ENCODE measurements at places on chromosomes 1 and 21. TPM values are rescaled to one million over a fixed set of nuclear protein-coding genes. Genes with fewer than 3 reads are reported as not detected.

- no peak for DNase-seq
Observed at GRCh38 chr1:21337454-21337927, 47.2 kb upstream of the ECE1 start.

DNA sequence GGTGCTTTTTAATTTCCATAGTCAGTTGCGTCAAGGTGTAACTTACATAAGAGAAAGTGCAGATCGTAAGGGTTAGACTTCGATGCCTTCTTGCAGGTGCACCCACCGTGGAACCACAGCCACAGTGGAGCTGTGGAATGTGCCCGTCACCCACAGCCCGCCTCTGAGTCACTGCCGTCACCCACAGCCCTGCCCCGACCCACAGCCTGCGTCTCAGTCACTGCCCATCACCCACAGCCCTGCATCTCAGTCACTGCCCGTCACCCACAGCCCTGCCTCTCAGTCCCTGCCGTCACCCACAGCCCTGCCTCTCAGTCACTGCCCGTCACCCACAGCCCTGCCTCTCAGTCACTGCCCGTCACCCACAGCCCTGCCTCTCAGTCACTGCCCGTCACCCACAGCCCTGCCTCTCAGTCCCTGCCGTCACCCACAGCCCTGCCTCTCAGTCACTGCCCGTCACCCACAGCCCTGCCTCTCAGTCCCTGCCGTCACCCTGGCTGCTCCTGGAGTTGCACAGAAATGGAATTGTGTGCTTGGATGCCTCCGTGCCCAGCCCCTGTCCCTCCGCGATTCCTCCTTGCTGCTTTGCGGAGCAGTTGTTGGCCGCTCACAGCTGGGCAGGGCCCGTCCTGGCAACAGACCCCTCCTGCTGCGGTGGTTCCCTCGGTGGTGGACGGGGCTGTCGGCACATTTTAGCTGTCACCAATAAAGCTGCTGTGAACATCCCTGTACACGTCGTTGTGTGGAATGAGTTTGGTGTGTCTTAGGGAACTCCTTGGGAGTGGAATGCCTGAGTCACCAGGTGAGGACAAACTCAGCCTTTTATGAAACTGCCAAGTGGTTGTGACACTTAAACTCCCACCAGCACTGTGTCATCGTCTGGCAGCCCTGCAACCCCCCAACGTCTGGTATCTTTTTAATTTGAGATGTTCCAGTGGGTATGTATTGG is 44.9 kb upstream of the COL6A2 start:
- peak; percentile 76 for DNase-seq

DNA sequence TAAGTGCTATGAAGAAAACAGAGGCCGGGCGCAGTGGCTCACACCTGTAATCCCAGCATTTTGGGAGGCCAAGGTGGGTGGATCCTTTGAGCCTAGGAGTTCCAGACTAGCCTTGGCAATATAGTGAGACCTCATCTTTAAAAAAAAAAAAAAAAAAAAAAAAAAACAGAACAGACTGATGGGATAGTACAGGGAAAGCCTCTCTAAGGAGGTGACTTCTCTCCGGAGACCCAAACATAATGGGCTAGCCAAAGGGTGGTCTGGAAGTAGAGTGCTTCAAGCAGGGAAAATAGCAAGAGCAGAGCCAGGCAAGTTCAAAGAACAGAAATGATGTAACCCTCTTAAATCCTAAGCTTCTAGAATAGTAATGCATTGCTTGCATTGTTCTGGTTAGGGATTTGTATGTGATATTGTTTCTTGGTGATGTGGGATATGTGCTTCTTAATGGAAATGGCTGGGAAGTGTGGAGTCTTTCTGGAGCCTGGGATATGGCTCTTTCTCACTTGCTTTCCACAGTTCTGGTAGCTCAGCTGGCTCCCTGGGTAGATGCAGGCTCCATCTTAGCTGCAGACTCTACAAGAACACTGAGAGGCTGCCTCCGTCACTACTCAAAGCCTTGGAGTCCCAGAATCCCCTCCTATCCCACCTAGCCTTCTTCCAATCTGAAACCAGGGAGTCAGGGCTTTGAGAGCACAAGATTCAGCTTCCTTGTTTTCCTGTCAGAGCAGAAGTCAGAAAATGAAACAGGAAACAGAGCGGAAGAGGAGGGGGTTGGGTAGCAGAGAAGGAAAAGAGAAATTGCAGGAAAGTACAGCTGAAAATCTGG is 1.9 kb upstream of the PIGV start:
- DNase-seq: no peak

- DNase-seq: peak; percentile 54
Observed at GRCh38 chr1:32539584-32540571, 651 bp downstream of the ZBTB8A start.

The NGF gene
- 0.17 TPM for total RNA-seq

The GPR25 gene
- total RNA-seq: not detected

The GBP6 gene
- 7.0 TPM for total RNA-seq

DNA sequence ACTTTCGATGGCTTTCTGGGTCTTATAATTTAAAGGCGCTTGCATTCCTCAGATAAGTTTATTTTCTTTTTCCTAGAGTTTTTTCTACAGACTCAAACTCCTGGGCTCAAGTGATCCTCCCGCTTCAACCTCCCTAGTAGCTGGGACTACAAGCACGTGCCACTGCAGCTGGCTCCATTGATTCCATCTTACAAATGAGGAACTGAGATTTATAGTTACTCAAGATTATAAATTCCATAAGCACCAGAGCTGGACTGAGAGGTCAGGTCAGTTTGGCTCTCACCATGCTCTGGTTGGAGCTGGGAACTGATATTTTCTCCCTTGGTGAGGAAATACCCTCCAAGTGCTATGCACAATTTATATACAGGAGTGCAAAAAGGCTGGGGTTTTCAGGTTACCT is 13.4 kb upstream of the PRPF38B start:
- no peak for DNase-seq

The CTSK gene
- 5.8 TPM for total RNA-seq

GRCh38 chr1:196444634-196445033 is 163.6 kb downstream of the KCNT2 start:
- DNase-seq: no peak

DNA sequence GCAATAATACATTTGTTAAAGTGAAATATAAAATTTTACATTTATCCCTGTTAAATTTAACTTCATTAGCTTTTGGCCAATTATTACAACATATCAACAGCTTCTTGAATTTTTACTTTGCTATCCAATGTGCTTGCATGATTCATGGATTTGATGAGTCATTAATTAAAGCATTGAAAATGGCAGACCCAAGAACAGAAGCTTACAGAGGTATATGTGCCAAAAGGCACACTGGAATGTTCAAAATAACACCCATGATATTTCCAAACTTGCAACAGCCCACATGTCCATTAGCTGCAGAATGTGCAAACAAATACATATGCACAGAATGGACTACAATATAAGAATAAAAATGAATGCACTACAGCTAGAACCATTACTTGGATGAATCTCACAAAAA is 76.4 kb upstream of the MAN1A2 start:
- DNase-seq: peak; percentile 36

DNA sequence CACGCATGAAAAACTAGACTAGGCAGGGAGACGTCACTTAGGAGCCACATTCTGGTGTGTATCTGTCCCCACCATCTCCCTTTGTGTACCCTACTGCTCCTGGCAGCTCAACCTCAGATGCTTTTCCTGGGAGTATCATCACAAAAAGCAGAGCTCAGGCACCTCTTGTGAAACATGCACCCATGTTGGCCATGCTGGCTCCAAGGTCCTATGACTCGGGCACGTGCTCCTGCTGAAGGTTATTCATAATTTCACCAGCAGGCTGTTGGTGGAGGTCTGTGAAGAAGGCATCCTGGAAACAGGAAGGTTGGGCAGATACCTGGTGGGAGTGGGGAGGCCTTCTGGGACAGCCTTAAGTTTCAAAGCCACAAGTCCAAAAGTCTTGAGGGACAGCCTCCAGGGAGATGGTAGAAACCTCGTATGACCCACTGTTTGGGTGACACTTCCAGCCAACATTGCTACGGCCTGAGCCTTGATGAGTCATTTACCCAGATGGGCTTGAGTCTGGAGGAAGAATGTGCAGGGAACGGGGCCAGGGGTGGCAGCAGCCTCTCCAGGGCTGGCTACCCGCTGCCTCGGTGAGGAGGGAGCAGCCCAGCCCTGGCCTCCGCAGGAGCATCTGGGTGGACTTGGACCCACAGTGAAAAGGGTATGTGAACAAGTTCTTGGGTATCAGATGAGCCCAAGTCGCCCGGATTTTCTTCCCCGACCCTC is 75.8 kb downstream of the PGBD5 start:
- no peak for DNase-seq

The ERRFI1 gene
- 38.8 TPM for total RNA-seq

DNA sequence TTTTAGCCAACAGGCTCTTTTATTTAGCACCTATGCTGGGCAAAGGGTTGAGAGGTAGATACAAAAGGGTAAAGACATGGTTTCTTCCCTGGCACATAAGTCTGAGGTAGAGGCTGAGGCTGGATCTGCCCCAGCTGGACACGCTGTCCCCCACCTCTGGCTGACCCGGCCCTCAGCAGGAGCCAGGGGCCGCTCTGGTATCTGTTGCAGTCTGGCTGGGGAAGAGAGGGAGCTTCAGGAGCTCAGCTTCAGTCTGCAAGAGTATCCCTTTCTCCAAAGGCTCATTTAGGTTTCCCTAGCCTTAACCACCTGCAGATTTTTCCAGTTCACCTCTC is 14.2 kb downstream of the BLACAT1 start:
- DNase-seq: no peak

GRCh38 chr1:27686223-27686990 is 14.4 kb upstream of the IFI6 start:
- no peak for DNase-seq

The CASQ1 gene
- not detected for total RNA-seq

- no peak for DNase-seq
Observed at GRCh38 chr1:239803781-239804180, 287.9 kb upstream of the FMN2 start.

GRCh38 chr1:22210636-22211035 is 67.7 kb upstream of the WNT4 start:
- no peak for DNase-seq

DNA sequence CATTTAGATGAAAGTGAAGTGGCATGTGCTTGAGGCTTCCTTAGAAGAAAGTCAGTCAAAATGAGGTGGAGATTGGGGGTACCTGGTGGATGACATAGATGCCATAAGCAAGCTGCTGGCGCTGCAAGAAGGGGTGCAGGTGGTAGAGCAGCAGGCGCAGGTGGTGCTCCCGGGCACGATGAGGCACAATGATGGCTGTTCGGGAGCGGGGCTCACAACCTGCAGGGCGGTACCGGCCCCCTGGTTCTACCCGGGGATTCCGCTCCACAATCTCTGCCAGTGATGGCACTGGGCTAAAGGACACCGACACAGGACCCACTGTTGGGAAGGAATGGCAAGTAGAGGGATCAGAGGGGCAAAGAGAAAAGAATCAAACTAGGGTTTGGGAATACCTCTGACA is 2.4 kb downstream of the B4GALT3 start:
- no peak for DNase-seq

The DHRS3 gene
- 76.3 TPM for total RNA-seq

GRCh38 chr21:35850029-35850428 is 210.3 kb downstream of the SETD4 start:
- peak; percentile 7 for DNase-seq

GRCh38 chr1:235883261-235883927 is 16.7 kb upstream of the LYST start:
- peak; percentile 83 for DNase-seq

The KLF18 gene
- total RNA-seq: not detected

All from mammary epithelial cell (primary cell).